CD4-positive, alpha-beta T cell treated with Interleukin-2 at 100 ng/mL for 4 hours (primary cell): ENCODE measurements at places on chromosomes 16 and 17.

GRCh38 chr16:76503091-76503490, 225.9 kb downstream of the CNTNAP4 start:
- no peak for DNase-seq

DNA sequence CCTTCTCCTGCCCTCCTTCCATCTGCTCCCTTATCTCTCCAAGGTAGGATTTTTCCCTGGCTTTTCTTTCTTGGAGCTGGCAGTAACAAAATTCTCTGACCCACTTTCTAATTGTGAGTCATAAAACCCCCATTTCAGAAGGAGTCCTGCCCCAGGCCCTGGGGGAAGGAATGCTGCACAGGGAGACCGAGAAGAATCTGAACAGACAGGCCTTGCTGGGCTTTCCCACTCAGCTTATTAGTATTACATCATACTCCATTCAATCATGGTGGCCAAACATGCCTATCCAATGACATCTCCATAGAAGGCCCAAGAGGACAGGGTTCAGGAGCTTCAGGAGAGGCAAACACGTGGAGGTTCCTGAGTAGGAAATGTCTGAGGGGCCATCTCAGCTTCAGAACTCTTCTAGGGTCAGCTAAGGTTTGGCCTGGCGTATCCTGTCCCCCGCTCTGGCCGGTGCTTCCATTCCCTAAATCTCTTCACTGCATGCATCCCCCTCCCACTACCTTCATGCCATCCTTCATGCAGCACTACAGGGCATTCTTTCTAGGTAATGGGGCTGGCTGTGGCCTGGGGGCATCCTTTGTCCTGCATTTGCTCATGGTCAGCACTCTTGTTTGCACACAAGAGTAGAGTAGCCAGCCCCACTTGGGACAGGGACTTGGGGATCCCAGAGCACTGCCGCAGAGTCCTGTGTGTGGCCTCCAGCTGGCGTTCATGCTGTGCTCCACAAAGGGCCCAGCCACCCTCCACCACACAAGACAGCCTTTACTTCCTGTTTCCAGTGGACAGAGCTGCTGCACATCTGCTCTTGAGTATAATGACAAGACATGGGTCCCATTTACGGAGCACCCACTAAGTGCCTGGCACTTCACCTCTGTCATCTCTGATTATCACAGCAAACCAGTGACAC, 8.2 kb downstream of the SLC6A2 start:
- no peak for DNase-seq

GRCh38 chr16:4847774-4848587, 700 bp downstream of the UBN1 start:
- DNase-seq: peak; percentile 23

- DNase-seq: peak; percentile 95
Measured at GRCh38 chr17:64496786-64497564, at the start of gene POLG2. POLG2 (minus strand) TSS chr17:64497054; CDS start chr17:64496968, 86 bp downstream.

- DNase-seq: no peak
Measured at GRCh38 chr17:59874376-59874775, 18.4 kb downstream of the TUBD1 start.

GRCh38 chr16:31507617-31507928, 618 bp downstream of the RUSF1 start:
- DNase-seq: no peak

DNA sequence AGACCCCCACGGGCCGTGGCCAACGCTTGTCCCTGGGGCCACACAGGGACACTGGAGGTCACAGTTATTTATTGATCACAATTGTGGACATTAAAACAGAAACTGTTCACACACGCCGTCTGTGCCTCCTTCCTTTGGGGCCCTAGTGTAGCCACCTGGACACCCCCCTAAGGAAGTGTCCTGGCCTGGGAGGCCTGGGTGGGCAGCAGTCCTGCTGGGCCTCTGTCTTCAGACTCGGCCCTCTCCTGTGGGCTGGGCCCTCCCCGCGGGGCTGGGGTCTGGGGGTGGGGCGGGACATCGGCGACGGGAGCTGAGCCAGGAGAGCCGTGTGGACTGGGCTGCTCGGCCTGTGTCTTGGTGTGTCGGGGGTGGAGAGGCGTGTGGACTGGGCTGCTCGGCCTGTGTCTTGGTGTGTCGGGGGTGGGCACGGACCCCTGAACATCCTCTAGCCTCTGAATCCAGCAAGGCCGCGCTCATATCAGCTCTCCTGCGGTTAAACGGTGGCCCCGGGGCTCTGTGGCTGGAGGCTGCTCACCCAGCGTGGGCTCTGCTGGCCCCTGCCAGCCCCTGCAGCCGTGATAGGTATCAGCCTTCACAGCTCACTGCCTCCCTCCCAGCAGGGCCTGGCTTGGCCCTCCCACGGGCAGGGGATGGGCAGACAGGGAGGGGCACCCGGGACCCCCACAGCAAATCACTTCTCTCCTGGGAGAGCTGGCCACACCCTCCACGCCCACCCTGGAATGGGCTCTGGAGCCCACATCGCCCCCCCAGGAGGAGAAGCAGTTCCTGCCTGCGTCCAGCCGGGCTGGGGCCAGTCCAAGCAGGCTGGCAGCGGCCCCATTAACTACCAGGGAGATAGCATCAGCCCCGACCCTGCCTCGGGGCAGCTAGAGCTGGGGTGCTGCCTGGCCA, 1.1 kb upstream of the NHLRC4 start:
- no peak for DNase-seq

GRCh38 chr16:67542464-67542863, 13.8 kb downstream of the RIPOR1 start:
- DNase-seq: peak; percentile 89

DNA sequence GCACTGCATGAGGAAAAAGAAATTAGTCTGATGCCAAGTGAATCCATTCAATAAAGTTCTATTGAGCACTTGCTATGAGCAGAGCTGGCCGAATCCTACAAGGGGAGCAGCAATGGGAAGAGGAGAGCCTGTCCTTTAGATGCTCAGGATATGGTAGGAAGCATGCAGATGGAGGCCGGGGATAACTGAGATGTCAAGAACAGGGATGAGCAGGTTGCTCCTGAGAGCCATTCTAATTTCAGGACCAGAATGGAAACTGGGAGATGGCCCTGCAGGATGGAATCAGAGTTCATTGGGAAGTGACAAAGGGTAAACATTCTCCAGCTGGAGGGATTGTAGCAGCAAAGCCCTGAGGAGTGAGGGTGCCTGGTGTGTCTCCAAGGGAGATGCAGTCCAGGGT, 88.0 kb downstream of the CBLN1 start:
- DNase-seq: no peak

DNA sequence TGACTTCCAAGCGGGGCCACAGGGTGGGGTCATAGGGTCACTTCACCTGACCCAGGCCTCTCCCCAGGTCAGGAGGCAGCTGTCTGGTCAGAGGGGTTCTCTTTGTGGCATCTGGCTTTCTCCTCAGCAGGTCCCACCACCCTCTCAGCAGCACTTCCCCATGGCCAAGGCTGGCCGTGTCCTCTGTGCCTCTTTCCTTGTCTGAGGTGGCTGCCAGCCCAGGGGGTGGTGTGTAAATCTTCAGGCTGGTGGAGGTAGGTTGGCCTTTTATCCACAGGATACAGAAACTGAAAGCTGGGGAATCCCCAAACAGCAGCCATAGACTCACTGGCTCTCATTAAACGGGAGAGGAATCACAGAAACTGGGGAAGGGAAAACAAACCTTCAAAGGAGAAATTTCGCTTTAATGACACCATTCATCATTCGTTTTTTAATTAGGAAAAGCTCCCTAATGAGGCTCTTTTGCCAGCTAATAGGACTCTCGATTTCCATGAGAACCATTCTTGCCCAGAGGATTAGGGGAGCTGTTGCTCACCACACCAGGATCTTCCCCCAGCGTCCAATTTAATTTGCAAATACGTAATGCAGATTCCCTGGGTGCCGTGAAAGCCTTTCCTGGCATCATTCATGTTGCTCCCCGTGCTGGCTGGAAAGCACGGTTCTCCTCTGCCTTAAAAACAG, 18.0 kb downstream of the C17orf75 start:
- DNase-seq: peak; percentile 37
